Cerebellum (tissue), 4 donors: ENCODE measurements at places on chromosomes 12 and 14.

DNA sequence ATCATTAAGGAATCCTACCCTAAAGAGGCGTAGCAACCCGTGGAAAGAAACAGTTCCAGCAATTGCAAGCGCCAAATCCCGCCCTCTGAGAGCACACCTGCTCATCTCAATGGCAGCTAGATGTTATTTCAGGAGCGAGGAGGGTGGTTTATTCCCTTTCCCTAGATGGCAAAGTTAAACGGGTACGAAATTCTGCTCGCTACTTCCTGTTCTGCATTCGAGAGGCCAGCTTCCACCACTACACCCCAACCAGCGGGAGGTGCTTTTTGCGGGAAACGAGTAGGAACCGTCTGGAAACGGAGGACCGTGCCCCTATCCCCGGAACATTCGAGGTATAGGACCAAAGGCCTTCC, 536 bp downstream of the VPS29 start:
- DNase-seq = peak; percentile 50

DNA sequence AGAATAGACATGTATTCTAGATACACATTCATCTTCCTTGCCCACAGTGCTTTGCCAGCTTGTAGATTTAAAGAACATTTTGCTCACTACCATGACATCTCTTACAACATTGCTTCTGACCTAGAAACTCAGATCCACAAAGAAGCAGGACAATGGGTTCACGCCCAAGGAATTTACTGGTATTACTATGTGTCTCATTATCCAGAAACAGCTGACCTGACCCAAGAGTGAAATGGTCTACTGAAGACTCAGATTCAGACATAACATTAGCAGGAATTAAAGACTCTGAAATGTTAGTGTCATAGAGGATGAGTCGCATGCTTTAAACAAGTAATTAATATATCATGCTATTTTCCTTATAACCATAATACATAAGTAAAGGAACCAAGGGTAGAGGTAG, 731.4 kb downstream of the GALC start:
- no peak for DNase-seq

DNA sequence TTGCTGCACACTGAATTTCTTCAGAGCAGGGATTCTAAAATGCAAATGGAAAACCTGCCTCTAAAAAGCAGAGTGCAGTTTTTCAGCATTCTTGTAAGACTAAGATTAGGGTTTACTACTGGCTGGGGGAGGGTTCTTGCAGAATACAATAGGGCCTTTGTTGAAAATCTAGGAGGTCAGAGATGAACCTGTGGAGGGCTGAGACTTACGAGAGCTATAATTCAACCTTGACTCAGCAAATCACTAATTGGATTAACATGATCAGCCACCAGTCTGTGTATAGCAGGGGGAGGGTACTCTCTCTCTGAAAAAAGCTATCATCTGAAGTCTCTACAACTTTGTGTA, 92.6 kb upstream of the HIF1A start:
- DNase-seq = no peak

DNA sequence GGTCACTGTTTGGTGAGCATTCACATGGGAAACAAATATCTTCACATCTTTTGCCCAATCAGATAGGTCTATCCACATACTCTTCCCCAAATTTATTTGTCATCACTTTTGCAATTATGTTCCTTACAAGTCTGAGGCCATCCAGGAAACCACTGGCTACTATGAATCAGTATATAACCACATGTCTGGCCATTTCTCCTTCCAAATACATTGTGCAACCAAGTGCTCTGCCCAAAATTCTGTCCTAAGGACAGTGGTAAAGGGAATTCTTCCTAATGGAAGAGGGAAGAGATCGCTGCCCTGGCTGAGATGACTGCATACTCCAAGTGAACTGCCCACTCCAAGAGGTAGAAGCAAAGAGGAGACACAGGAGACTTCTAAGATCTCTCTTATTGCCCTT, 148.9 kb upstream of the MAX start:
- no peak for DNase-seq

DNA sequence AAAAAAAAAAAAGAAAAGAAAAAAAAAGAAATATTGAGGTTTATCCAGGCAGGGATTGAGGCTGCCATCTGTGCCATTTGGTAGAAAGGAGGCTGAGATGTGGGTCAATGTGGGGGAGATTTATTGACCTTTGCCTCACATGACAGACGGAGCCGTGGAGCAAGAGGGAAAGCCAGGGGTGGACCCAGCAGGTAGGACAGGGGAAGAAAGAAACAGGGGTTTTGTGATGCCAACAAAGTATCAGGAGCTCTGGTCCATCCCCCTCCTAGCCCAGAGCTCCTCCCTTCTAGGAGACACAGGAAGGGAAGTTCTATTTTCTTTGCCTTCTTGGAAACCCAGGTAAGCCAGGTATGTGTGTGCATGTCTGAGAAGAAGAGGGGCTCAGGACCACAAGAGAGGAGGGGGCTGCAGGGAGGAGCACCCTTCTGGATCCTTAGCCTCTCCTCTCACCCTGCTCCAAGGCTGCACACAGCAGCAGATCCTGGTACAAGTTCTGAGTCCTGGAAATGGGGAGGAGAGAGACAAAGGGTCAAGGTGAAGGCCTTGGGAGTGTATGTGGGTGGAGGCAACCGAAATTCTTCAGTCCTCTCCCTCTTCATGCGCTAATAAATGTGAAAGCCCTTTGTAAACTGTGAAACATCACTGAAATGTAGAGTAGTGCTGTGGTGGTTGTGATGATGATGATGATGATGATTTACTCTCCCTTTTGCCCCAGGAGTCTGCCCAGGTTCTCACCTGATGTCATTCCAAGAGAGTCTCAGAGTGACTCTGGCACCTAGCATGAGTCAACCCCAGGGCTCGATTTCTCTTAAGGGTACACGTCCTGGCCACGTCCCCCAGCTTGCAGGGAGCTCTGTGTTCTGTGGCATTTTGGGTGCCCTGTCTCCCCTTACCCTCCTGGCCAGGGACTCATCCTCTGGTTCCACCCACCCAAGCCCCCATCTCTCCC, 26.3 kb downstream of the ZFP36L1 start:
- no peak for DNase-seq

GRCh38 chr12:7131502-7131866, 1.3 kb downstream of the CLSTN3 start:
- DNase-seq = peak; percentile 52

- no peak for DNase-seq
Measured at GRCh38 chr14:97299661-97300060, 502.5 kb downstream of the VRK1 start.

DNA sequence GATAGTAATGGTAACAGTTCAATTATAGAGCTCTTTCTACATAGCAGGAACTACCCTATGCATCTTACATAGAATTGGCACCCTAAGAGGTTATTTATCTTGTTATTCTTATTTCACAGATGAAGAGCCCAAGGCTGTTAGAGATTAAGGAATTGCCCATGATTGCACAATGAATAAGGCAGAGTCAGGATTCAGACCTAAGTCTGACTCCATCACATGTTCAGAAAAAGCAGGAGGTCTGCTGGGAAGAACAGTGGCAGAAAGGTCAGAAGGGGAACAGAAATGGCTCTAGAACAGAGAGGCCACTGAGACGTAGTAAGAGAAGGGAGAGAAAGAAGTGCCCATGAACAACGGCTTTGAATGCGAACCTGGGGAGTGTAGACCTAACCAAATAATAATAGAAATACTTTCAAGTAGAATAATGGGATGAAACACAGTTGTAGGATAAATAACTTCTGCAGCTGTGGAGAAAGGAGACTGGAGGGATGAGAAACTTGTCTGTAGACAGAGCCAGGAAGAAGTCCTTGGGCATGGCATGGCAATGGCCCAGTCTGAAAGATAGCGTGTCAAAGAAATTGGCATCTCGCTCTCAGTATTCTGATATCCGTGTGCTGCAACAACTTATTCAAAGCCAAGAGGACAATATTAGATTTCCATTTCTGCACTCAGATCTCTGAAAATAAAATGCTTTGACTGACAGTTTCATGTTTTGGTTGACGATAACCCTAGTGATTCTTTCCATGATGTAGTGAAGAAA, 17.6 kb downstream of the MYBPC1 start:
- DNase-seq = no peak

DNA sequence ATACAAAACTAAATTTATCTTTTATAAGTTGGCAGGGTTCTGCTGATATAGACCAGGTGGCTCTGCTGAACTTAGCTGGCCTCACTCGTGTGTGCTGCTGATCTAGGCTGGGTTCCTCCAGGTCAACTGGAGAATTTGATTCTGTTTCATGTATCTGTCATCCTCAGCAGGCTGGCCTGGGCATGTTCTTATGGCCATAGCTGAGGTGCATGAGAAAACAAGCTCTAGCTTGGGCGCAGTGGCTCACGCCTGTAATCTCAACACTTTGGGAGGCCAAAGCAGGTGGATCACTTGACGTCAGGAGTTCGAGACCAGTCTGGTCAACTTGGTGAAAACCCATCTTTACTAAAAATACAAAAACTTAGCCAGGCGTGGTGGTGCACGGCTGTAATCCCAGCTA, 24.3 kb upstream of the BCL2L14 start:
- no peak for DNase-seq

DNA sequence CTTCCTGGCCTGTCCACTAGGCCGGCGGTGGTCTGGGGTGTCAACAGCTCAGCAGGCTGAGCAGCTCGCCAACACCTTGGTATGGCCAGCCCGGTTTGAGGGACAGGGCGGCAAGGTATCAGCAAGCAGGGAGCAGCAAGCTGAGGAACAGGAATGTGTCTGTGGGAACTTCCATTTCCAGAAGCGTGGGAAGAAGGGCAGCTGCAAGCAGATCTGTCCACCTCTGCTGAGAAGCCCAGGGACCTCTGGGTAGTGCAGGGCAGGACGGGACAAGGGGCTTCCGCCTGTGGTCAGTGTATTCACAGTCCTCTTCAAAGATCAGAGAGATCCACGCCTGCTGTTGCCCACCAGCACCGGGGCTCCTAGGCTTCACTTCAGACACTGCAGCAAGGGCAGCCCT, 36.0 kb downstream of the ACTN1 start:
- no peak for DNase-seq

GRCh38 chr12:26195250-26195640, at the start of gene SSPN:
SSPN (plus strand) TSS chr12:26195573; CDS start chr12:26195673, 100 bp downstream.
- DNase-seq = peak; percentile 70

GRCh38 chr12:51827925-51828818, 20.3 kb downstream of the FIGNL2 start:
- no peak for DNase-seq

- DNase-seq = no peak
Measured at GRCh38 chr12:53476769-53477209, 22.5 kb downstream of the MAP3K12 start.
